ENCODE measurements at places on chromosomes 13 and 19.
A peak's percentile ranks its signal among the peaks of the same experiment; 100 is the strongest.

GRCh38 chr13:49348751-49349150, 95.1 kb downstream of the CAB39L start:
- DNase-seq: no peak
- H3K4me1 ChIP-seq: no peaks in the 10 kb centered on the region
- H3K36me3 ChIP-seq: peaks cover 2% of the 10 kb centered on the region

GRCh38 chr13:50682966-50683365, 160.5 kb downstream of the DLEU7 start:
- H3K4me3 ChIP-seq: no peak overlapping the region
- H3K27me3 ChIP-seq: peaks cover 10% of the 10 kb centered on the region

- H3K4me1 ChIP-seq: peaks cover 9% of the 10 kb centered on the region
- H3K27ac ChIP-seq: no peak overlapping the region
- no peaks in the 10 kb centered on the region for H3K27me3 ChIP-seq
- H3K36me3 ChIP-seq: peaks cover 77% of the 10 kb centered on the region
Measured at GRCh38 chr13:114248011-114248410, 13.3 kb downstream of the CDC16 start.

- no peaks in the 10 kb centered on the region for H3K36me3 ChIP-seq
- DNase-seq: no peak
- H3K27ac ChIP-seq: no peak overlapping the region
- H3K27me3 ChIP-seq: peaks cover 8% of the 10 kb centered on the region
- no peak overlapping the region for H3K4me3 ChIP-seq
Measured at GRCh38 chr13:39510316-39510695, 92.7 kb downstream of the LHFPL6 start.

GRCh38 chr19:49749771-49750170, 13.3 kb downstream of the TSKS start:
- no peaks in the 10 kb centered on the region for H3K36me3 ChIP-seq
- H3K4me1 ChIP-seq: no peaks in the 10 kb centered on the region
- no peak overlapping the region for H3K4me3 ChIP-seq
- no peaks in the 10 kb centered on the region for H3K27me3 ChIP-seq

- no peak overlapping the region for H3K4me3 ChIP-seq
- peaks cover 19% of the 10 kb centered on the region for H3K4me1 ChIP-seq
- no peaks in the 10 kb centered on the region for H3K27me3 ChIP-seq
- H3K27ac ChIP-seq: peak overlapping the region; percentile 66
Measured at GRCh38 chr19:19171821-19172532, 1.9 kb upstream of the MEF2B start.

GRCh38 chr19:46309056-46309455, 12.2 kb downstream of the HIF3A start:
- no peaks in the 10 kb centered on the region for H3K27me3 ChIP-seq
- H3K36me3 ChIP-seq: no peaks in the 10 kb centered on the region
- no peaks in the 10 kb centered on the region for H3K4me1 ChIP-seq
- no peak overlapping the region for H3K27ac ChIP-seq
- H3K4me3 ChIP-seq: no peak overlapping the region
- no peak for DNase-seq

DNA sequence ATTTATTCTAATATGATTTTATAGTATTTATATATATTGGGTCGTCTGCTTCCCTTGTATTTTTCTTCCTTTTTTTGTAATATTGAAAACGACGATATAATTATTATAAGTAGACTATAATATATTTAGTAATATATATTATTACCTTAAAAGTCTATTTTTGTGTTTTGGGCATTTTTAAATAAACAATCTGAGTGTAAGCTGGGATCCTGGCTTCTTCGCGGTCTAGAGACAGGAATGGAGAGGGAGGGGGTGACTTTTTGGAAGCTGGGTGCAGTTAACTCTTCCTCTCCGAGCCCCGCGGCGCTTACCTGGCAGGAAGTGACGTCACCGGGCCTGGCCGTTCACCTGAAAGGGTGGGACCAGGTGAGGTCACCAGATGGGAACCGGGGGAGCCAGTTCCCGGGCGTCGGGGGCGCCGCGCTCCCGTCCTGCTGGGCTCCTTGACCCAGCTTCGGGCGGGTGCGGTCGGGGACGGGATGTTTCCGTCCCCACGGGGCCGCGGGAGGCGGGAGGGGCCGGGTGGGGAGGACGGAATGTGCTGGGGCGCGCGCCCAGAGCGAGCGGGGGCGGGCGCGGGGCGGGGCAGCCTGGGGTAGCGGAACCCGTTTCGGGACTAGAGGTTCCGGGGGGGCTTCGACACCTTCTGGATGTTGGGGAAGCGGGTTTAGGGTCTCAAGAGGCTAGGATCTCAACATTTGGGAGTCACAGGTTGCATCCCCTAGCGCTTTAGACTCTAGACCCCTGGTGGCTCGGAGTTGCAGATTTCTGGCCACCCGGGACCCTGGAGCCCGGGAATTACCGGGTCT, 2.8 kb downstream of the ZFP36 start:
- H3K4me3 ChIP-seq: peak overlapping the region; percentile 99
- H3K27ac ChIP-seq: peak overlapping the region; percentile 100
- peaks cover 94% of the 10 kb centered on the region for H3K36me3 ChIP-seq
- peaks cover 18% of the 10 kb centered on the region for H3K27me3 ChIP-seq
- H3K4me1 ChIP-seq: peaks cover 59% of the 10 kb centered on the region

GRCh38 chr19:52269338-52270261, at the start of gene ZNF766:
Gene ZNF766, plus strand, starts transcription at chr19:52269587. Its CDS starts 27 bp downstream, at chr19:52269614.
- H3K36me3 ChIP-seq: peaks cover 12% of the 10 kb centered on the region
- no peaks in the 10 kb centered on the region for H3K27me3 ChIP-seq

GRCh38 chr19:57816652-57817051, 1.9 kb upstream of the ZNF552 start:
- no peak overlapping the region for H3K27ac ChIP-seq
- no peaks in the 10 kb centered on the region for H3K27me3 ChIP-seq
- H3K4me1 ChIP-seq: peaks cover 47% of the 10 kb centered on the region
- no peak overlapping the region for H3K4me3 ChIP-seq

- H3K36me3 ChIP-seq: peaks cover 39% of the 10 kb centered on the region
- no peaks in the 10 kb centered on the region for H3K27me3 ChIP-seq
- no peak for DNase-seq
- H3K4me1 ChIP-seq: peaks cover 41% of the 10 kb centered on the region
Measured at GRCh38 chr19:43596842-43597461, 557 bp downstream of the ZNF576 start.

GRCh38 chr13:100280681-100281080, 191.8 kb downstream of the PCCA start:
- H3K36me3 ChIP-seq: no peaks in the 10 kb centered on the region
- H3K27ac ChIP-seq: peak overlapping the region; percentile 54
- H3K27me3 ChIP-seq: no peaks in the 10 kb centered on the region
- H3K4me3 ChIP-seq: no peak overlapping the region
- H3K4me1 ChIP-seq: no peaks in the 10 kb centered on the region

- no peaks in the 10 kb centered on the region for H3K36me3 ChIP-seq
- no peaks in the 10 kb centered on the region for H3K27me3 ChIP-seq
- peaks cover 5% of the 10 kb centered on the region for H3K4me1 ChIP-seq
- no peak overlapping the region for H3K4me3 ChIP-seq
- no peak overlapping the region for H3K27ac ChIP-seq
Measured at GRCh38 chr13:24180750-24181377, 20.3 kb downstream of the SPATA13 start.

DNA sequence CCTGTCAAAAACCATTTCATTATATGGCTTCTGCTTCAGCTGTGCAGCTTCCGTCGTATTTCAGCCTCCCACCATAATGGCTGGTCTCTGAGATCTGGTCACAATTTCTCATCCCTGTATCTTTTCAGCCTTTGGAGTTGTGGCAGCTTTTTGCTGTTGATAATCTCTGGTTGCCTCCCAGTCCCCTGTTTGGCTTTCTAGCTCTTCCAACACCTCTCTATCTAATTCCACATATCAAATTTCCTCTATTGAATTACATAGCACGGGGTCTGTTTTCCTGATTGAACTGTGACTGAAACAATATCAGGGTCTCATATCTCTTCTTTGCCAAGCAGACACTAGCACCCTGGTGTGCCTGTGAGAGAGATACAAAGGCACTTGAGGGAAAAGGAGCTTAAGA, 222.1 kb upstream of the OBI1 start:
- H3K4me1 ChIP-seq: no peaks in the 10 kb centered on the region
- no peak overlapping the region for H3K4me3 ChIP-seq
- no peaks in the 10 kb centered on the region for H3K36me3 ChIP-seq
- H3K27me3 ChIP-seq: peaks cover 8% of the 10 kb centered on the region
- no peak for DNase-seq

DNA sequence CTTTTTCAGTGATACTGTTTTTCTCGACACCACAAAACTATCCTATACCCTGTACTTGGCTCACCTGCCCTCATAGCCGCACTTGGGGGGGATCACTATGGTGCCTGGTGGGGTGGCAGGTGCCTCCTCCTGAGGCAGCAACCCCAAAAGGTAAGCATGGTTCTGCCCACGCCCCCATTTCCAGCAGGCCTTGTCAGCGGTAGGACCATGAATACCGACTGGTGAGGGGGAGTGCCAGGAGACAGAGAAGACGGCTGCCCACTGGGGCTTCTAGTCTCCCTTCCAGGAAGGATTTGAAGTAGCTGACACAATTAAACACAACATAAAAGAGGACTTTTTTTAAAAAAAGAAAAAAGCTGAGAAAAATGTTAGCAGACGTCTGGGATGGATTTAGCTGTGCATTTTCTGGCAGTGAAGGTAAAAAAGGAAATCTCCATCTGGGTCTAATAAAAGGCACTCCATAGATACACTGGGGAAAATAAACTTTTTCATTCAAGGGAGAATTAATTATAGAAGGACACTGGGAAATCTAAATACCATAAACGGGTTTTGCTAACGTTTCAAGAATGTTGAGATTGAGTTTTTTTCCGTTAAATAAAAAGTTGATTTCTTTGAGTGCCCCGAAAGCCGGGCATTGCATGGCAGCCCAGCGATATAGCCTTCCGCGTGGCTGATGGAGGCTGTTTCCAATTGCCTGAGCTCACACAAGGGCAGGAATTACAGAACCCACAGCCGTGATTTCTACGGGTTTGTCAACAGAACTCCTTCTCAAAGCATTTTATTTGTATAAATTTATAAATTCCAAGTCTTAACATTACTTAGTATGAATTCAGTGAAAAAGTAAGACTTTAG, 45.1 kb downstream of the ATP11A start:
- no peaks in the 10 kb centered on the region for H3K36me3 ChIP-seq
- H3K27ac ChIP-seq: no peak overlapping the region
- no peak for DNase-seq
- H3K4me1 ChIP-seq: no peaks in the 10 kb centered on the region

DNA sequence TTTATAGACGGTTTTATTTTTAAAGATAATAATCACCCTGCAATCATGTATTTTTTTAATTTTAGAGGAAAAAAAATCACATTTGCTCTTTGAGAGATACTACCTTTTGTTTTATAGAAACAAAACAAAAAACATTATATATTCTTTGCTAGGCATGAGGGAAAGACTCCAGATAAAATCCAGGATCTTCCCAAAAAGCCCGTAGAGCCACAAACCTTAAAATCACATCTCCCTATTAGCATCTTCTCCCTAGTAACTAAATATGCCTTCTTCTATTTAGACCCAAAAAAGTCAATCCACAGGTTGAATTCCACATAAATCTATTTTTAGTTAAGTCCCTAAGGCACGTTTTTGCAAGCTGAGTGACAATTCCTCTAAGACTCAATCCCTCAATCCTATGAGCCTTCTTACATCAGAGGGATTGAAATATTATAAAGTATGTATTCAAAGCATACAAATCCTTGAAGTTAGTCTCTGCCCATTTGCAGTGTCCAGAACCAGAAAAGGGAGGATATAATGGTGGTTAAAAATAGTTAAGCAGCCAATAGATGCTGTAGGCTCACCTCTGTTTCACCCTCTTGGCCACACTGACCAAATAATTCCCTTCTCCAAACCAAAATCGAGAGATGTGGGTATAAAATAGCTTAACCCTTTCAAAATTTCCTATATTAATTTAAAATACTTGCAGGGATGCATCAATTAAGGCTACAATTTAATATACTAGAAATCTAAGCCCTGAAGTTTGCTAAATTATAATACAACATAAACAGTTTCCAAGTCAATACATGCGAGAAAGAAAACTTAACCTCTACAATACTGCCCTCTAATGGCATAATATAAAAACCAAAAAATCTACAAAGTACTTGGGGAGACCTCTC, 64.0 kb downstream of the SERP2 start:
- DNase-seq: no peak
- peak overlapping the region; percentile 88 for H3K4me3 ChIP-seq
- no peaks in the 10 kb centered on the region for H3K27me3 ChIP-seq
- H3K36me3 ChIP-seq: peaks cover 12% of the 10 kb centered on the region
- H3K4me1 ChIP-seq: peaks cover 19% of the 10 kb centered on the region
- peak overlapping the region; percentile 90 for H3K27ac ChIP-seq

GRCh38 chr19:4714016-4714415, 9.6 kb downstream of the DPP9 start:
- H3K27ac ChIP-seq: no peak overlapping the region
- H3K36me3 ChIP-seq: peaks cover 67% of the 10 kb centered on the region
- no peaks in the 10 kb centered on the region for H3K27me3 ChIP-seq
- no peak for DNase-seq
- H3K4me1 ChIP-seq: peaks cover 15% of the 10 kb centered on the region

- no peaks in the 10 kb centered on the region for H3K27me3 ChIP-seq
- H3K4me3 ChIP-seq: no peak overlapping the region
- H3K36me3 ChIP-seq: no peaks in the 10 kb centered on the region
- no peak for DNase-seq
- H3K4me1 ChIP-seq: no peaks in the 10 kb centered on the region
- no peak overlapping the region for H3K27ac ChIP-seq
Measured at GRCh38 chr13:80116107-80116506, 224.8 kb downstream of the SPRY2 start.

DNA sequence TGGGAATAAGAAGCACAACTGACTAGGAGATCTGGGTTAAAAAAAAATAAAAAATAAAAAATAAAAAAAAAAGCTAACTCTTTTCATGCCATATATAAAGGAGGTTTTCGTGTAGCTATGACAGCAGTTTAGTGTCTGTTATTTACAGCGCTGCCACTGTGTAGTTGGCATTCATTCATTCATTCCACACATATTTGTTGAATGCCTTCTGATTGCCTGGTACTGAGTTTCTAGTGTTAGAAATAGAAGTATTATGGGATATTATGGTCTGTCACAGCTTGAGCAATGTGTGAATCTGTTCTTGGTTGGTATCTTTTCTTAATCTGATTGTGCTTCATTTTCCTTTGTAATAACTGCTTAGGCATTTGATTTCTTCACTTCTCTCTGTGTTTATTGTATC, 237.4 kb downstream of the NBEA start:
- no peak overlapping the region for H3K27ac ChIP-seq
- H3K4me1 ChIP-seq: no peaks in the 10 kb centered on the region
- DNase-seq: no peak
- H3K27me3 ChIP-seq: no peaks in the 10 kb centered on the region
- no peak overlapping the region for H3K4me3 ChIP-seq
- no peaks in the 10 kb centered on the region for H3K36me3 ChIP-seq

- no peak for DNase-seq
- H3K4me3 ChIP-seq: no peak overlapping the region
- no peaks in the 10 kb centered on the region for H3K4me1 ChIP-seq
- H3K27me3 ChIP-seq: peaks cover 75% of the 10 kb centered on the region
- no peaks in the 10 kb centered on the region for H3K36me3 ChIP-seq
Measured at GRCh38 chr13:28037399-28037798, 48.9 kb upstream of the URAD start.

- H3K27me3 ChIP-seq: no peaks in the 10 kb centered on the region
- H3K36me3 ChIP-seq: no peaks in the 10 kb centered on the region
- no peak for DNase-seq
- no peak overlapping the region for H3K4me3 ChIP-seq
- no peak overlapping the region for H3K27ac ChIP-seq
- H3K4me1 ChIP-seq: no peaks in the 10 kb centered on the region
Measured at GRCh38 chr13:63455938-63456337, 2040.3 kb upstream of the PCDH20 start.

- no peaks in the 10 kb centered on the region for H3K4me1 ChIP-seq
- H3K4me3 ChIP-seq: no peak overlapping the region
- H3K27me3 ChIP-seq: no peaks in the 10 kb centered on the region
- H3K36me3 ChIP-seq: no peaks in the 10 kb centered on the region
- H3K27ac ChIP-seq: no peak overlapping the region
Measured at GRCh38 chr13:106083620-106084350, 451.7 kb downstream of the EFNB2 start.

Measured in effector memory CD8-positive, alpha-beta T cell (primary cell).